GM12878 (cell line): ENCODE measurements at places on chromosomes 1 and 21. TPM values are rescaled to one million over a fixed set of nuclear protein-coding genes. Genes with fewer than 3 reads are reported as not detected.

ADORA1 gene
- total RNA-seq = not detected in 2 replicates

C4BPA gene
- total RNA-seq = 0.21 and 0.31 TPM in 2 replicates

IL22RA1 gene
- total RNA-seq = 0.08 TPM in 1 of 2 replicates, not detected in the other

EVA1C gene
- 0.19 TPM in 1 of 2 replicates, not detected in the other for total RNA-seq

NTNG1 gene
- 1.4 and 2.3 TPM in 2 replicates for total RNA-seq
